Muscle of arm (tissue), 14 donors: ENCODE measurements at places on chromosomes 11 and 22. TPM values are rescaled to one million over a fixed set of nuclear protein-coding genes. Genes with fewer than 3 reads are reported as not detected.

Gene ZBTB44
- polyA plus RNA-seq: 28.3 TPM

Gene MS4A15
- not detected for polyA plus RNA-seq

Gene PATE4
- not detected for polyA plus RNA-seq

Gene TPH1
- polyA plus RNA-seq: not detected

Gene PRR33
- 1.6 TPM for polyA plus RNA-seq

Gene ABCC8
- polyA plus RNA-seq: 2.0 TPM

- no peak for DNase-seq
Observed at GRCh38 chr22:32617271-32617670, 142.7 kb downstream of the FBXO7 start.

GRCh38 chr22:26828311-26828710 lies 170.9 kb downstream of the MIAT start:
- no peak for DNase-seq

- DNase-seq: no peak
Observed at GRCh38 chr22:33105501-33105911, 47.3 kb upstream of the SYN3 start.

DNA sequence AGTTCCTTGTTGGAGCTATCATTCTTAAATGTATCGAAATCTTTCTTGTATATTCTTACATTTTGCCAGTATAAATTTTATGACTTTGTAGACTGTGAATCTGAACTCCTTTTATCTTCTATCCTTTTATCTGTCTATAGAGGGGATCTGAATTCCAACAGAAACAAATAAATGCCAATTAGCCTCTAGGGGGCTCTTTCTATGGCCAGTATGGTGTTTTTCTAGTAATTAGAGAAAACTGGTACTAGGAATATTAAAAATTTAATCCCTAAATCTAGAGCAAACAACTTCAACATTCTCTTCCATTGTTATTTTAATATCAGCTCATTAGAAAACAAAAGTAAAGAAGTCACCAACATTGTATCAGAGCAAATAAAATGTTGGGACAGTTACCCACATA lies 21.5 kb upstream of the CAT start:
- DNase-seq: no peak

DNA sequence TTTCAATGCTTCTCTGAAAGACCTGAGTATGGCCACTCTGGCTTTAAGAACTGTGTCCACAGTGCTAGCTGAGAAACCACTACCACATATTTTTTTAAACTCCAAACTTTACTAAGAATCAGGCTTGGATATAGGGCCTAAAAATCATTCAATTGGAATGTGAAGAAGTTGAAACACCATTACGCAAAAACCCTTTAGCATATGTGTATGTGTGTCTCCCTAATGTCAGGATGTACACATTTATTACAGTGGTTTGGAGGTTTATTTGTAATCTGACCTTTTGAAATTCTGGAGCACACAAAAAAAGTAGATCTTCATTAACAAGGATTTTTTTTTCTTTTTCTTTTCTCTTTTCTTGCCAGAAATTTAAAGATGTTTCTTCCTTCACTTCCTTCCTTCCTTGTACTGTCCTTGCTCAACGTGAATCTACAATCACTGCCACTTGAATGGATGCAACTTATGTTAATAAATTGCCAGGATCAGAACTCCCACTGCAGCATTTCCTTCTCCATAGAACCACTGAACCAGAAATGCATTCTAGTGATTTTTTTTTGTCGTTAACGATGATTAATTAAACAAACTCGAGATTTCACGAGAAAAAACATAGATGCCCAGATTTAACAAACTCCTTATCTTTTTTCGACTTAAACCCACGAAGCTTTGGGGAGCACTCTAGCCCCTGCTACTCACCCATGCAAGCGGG lies 3.1 kb upstream of the ADM start:
- no peak for DNase-seq
